DMS153 (cell line): ENCODE measurements at places on chromosomes 1 and 21.

GRCh38 chr1:80989455-80989854, 811.3 kb upstream of the ADGRL2 start:
- no peak for DNase-seq

DNA sequence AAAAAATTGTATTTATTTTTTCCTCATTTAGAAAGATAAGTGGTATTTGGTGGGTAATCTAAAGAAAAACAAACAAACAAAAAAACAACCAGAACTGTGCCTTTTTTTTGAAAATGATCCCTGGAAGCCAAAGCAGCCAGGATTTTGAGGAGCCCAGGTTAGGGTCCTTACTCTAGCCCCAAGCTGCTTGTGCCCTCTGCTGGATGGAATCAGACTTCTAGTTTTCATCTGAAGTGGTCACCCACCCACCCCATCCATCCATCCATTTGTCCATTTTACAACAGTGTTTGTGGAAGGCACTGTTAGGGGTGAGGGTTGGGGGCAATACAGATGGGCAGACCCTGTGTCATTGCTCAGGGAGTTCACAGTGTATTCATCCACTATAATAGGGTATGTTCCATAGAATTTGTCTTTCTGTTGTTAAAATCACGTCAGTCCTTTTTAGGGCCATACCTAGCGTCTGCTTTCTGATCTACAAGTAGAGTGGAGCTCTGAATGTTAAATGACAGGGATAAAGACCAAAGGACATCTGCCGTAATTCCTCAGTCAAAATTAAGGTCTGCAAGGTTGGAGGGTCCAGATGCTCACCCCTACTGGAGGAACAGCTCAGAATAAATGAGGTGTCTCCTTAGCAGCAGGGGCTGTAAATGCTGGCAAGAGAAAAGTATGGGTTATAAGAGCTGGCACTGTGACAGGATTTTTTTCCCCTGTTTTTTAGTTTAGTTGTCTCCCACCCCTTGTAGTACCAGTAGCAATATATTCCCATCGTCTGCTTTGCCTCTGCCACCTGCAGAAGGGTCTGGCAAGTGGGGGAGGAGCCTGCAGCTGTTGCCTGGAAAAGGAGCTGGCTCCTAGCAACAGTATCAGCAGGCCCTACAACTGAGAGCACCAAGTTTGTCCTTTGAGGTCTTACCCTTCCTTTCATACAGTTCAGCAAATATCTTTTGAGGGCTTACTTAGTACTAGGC, 3.2 kb downstream of the LRRC42 start:
- no peak for DNase-seq

- no peak for DNase-seq
These were observed 313.0 kb upstream of the PLXNA2 start for GRCh38 chr1:208557046-208557722.

- no peak for DNase-seq
These were observed 4.9 kb upstream of the ABCA4 start for GRCh38 chr1:94125551-94126514.

DNA sequence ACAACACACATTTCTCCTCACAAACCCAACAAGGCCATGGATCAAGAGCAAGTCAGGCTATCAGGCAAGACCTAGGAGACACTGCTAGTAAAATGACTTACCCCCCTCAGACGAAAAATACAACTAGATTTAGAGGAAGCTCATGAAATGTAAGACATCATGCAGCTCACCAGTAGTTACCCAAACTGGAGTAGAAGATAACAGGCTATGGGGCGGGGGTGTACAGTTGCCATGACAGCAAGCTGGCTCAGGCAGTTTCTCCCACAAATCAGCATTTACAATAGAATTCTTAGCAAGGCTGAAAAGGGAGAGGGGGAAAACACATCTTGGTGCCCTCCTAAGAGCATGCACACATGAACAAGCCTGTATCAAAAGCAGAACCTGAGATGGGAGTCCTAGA, 13.9 kb downstream of the TPM3 start:
- DNase-seq: no peak

GRCh38 chr1:170714163-170714562, 50.2 kb downstream of the PRRX1 start:
- DNase-seq: no peak

DNA sequence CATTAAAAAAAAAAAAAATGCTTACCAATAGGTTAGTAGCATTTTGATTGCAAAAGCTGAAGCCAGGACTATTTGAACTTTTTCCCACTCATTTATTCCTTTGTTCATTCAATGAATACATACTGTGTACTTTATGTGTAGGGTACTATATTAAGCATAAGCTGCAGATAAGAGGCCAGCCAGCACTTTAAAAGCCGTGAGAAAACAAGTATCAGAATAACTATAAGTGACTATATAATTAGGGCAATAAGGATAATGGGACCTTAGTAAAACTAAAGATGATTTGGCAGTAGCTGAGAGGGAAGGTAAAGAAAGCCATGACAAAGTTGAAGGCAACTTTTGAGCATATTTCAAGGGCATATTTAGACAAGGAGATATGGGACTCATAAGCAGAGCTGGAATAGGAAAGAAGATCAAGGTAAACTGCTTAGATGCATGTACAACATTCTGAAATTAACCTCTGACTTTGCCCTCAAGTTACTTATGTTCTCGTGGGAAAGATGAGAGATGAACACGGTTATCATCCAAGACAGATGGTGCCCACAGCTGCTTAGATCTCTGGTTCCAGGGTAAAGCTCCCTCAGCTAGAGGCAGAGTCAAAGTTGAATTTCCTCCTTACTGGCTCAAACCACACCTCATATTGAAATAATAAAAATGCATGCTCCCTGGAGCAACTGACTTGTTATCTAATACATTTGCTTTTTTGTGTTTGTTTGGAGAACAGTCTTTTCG, 44.0 kb upstream of the FMO2 start:
- DNase-seq: no peak
